KBM-7 (cell line): ENCODE measurements at places on chromosomes 1 and 21.

GRCh38 chr1:212752934-212753497 lies 38.6 kb downstream of the NSL1 start:
- DNase-seq: no peak

DNA sequence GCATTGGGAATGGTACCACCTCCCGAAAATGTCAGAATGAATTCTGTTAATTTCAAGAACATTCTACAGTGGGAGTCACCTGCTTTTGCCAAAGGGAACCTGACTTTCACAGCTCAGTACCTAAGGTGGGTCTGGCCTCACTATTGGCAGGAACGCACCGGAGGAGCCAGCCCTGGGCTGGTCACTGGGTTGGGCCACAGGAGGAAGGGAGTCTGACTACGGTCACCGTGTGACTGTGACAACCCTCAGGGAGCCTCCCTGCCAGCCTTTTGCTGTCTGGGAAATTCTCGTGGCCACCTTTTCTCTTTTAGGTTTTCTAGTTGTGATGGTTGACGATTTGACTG lies 2.2 kb downstream of the IL10RB start:
- no peak for DNase-seq

GRCh38 chr1:85308833-85309350 lies 32.5 kb upstream of the BCL10 start:
- no peak for DNase-seq

DNA sequence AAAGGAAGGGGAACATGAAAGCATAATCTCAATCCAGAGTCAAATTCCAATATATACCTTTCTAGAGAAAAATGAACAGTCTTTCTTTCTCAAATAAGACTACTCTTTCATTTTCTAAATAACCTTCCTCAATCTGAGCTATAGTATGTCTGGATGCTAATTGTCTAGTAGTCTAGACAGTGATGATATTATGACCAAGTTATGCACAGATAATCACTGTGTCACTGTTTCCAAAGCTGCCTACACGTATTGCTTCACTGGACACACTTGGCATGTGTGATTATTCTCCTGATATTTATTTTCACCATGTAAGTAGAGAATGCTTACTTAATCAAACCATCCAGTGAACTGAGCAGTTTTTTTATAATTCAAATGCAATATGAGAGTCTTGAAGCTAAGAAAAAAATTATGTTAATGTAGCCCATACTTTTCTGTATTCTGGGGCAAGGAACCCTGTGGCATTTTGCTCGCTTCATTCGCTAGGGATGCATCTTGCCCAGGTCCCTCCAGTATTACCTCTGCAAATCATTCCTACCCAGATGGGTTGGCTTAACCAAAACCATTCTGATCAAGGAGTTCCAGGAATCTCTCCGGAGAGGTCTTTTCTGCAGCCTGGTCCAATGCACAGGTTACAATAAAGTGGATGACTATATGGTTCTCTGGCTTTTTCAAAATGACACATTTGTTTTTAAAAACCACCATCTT lies 303.1 kb upstream of the RUNX1 start:
- DNase-seq: no peak

DNA sequence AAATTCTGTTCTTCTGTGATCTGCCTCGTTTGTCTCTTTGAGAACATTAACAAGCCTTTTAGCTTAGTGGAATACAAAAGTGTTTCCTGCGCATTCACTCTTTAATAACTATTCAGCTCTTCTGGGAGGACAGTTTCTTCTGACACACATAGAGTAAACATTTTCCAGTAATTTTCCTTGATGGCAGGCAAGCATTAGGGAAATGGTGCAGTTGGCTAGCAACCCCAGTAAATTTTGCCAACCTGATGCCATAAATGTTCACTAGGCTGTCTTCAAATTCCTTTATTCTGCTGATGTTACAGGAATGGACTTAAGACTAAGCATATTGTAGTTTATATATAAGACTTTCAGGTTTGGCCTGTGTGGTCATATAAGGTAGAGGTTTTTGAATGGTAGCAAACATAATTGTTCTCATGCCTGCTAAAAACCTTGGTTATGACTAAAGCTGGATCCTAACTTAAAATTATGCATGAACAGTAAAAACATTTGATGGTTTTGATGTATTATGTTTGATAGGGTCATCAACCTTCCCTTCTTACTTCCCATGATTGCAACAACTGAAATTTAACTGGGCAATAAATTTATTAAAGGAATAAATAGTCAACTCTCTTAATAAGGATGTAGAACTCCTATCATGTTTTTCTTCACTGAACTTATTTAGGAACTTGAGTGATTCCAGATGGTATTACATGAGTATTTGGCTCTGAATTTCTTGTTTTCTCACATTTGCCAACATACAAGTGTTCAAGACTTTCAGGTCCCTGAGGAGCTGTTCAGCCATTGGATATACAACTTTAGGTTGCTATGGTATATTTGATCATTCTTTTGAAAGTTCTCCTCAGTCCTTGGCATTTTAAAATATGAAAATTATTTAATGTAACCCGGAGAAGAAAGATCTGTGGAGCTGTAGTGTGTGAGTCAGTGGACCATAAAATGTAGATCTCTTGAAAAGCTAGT lies 223.4 kb downstream of the FMN2 start:
- no peak for DNase-seq

DNA sequence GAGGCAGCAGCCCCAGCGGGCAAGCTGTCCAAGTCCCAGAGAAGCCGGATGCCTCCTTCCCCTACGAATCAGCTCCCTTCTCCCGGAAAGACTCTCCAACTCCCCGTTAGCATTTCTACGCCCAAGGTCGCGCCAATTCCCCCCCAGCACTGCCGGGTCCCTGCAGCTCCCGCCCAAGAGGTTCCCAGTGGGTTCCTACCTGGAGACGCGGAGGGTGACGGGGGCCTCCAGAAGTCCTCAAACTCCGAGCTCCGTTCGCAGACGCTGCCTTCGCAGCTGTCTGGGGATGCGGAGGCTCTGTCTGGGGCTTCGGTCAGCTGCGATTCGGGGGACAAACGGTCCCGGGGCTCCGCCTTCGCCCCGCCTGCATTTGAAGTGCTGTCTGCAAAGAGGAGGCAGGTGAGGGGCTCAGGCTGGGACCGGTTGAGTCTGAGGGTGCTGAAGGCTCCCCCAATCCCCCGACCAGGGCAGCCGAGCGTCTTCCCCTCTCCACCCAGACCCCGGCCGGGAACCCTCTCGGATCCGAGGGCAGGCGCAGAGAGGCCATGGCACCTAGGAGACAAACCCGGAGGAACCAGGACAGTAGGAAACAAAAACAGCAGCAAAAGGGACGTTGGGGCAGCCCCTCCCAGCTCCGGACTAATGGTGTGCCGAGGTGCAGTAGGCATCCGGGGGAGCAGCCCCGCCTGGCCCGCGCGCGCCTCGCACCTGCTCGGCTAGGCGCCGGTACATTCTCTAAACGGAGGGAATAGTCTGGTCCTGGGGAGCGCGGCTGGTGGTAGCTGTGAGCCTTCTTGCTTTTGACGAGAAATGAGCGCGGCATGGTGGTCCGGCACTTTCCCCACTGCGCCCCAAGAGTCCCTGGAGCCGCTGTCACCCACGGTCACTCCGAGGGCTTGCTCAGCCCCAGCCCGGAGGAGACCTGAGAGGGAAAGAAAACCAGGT lies 3.8 kb downstream of the GFI1 start:
- peak; percentile 29 for DNase-seq

DNA sequence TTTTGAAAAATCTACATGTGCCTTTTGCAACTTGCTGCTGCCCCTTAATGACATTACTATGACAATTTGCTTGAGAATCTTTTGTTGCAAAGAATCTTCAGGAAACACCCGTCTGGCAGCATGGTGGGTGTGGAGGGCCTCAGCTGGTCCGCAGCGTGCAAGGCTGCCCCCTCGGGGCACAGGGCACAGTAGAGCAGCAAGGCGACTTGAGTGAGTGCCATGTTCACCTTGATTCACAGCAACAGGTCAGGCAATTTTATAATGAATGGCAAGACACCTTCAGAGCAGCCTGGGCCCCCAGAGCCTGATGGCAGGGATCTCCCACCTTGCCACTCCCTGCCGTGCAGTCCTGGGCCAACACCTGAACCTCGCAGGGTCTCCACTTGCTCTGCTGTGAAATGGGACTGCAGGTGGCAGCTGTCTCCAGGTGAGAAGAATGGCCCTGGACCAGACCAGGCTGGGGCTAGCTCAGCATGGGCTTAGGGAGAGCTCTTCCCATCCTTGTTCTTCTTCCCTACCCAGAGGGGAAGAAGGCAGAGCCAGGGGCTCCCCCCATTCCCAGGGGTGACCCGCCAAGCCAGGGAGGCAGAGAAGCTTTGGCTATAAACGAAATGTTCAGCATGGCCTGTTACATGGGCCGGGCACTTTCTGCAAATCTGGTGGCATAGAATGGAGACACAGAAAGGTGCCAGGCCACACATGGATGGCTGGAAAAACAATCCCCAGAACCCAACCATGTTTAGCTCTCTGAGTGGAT lies 34.5 kb upstream of the ACTRT2 start:
- DNase-seq: no peak

DNA sequence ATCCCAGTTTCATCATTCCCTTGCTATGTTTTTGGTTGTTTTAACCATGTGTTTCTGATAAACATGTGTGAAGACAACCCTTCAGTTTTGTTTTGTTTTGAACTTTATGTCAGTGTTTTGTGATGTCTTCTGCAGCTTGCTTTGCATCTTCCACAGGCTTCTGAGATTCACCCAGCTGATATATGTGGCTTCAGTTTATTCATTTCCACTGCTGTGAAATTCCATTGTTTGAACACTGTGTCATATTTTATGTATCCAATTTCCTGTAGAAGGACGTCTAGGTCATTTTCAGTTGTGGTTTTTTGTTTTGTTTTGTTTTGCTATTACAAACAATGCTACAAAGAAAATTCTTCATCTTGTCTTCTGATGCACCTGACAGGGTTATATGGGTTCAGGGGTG lies 27.2 kb upstream of the SLC26A9 start:
- DNase-seq: no peak

DNA sequence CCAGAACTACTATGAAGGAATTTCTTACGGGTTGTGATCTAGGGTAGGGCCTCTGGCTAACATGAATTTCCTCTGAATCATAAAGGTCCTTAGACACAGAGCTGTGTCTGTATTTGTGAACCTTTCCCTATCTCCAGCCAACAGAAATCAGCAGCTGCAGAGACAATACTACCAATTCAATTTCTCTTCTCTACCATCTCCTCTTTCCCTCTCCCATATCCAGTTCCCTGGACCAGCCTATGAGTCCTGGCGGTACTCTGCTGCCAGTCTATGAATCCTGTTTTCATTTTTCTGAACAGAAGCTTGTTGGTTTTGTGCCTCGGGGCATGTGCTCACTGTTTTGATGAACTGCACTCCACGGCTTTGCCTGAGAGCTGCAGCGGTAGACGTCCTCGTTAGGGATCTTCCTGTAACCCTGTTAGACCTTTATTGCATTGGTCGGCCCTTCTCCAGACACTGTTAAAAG lies 458.0 kb upstream of the VAMP3 start:
- no peak for DNase-seq

DNA sequence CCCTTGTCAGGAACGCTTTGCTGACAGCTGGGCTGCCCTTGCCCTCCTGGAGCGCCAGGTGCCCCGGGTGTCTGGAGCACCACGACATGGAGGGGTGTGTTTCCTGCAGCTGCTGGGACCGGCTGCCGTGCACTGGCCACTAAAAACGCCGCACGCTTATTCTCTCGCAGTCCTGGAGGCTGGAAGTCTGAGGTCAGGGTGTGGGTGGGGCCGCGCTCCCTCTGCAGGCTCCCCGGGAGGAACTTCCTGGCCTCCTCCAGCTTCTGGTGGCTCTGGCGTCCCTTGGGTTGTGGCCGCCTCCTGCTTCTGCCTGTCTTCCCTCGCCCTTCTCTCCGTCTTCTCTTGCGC lies 28.0 kb upstream of the PLCH2 start:
- no peak for DNase-seq

DNA sequence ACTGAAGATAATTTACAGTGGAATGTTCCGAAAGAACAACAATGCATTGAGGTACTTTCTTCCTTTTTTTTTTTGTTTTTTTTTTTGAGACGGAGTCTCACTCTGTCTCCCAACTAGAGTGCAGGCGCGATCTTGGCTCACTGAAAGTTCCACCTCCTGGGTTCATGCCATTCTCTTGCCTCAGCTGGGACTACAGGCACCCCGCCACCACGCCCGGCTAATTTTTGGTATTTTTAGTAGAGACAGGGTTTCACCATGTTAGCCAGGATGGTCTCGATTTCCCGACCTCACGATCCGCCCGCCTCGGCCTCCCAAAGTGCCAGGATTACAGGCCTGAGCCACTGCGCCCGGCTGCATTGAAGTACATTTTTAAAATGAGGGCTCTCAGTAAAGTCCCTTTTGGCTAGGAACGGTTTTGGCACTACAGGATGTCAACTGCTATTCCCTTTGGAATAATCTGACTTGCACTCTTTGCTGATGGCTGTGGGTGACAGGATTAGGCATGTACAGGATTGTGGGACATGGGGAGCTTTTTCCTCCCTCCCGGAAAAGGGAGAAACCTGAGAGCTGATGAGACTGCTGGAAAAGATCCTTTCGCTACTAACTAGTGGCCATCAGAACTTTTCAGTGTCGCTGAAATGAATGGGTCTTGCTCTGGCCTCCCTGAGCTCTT lies 56.9 kb upstream of the EDEM3 start:
- DNase-seq: no peak

DNA sequence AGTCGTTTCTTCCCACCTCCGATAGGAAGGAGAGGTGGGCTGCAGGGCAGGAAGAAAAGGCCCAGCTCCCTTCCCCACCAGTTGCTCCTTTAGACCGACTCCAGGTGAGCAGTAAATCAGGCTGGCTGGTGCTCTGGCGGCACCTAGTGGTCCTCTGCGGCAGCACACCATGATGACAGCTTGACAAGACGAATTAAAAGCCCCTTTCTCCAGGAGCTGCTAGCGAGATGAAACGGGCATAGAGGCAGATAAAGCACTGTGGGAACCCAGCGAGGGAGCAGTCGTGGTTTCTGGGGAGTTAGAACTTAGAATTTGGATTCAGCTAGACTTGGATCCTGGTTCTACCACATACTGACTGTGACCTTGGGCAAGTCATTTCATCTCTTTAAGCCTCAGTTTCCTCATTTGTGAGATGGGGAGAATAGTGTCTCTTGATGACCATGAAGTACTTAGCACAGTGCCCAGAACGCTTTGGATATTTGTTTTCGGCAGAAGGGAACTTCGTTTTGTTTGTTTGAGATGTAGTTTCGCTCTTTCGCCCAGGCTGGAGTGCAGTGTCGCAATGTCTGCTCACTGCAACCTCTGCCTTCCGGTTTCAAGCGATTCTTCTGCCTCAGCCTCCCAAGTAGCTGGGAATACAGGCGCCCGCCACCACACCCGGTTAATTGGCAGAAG lies 21.8 kb upstream of the COL9A2 start:
- peak; percentile 94 for DNase-seq

GRCh38 chr1:92851729-92852128 lies 19.9 kb downstream of the RPL5 start:
- DNase-seq: no peak

- no peak for DNase-seq
Observed at GRCh38 chr1:63887809-63888208, 114.0 kb downstream of the ROR1 start.

GRCh38 chr1:63099188-63099587 lies 223.2 kb upstream of the FOXD3 start:
- no peak for DNase-seq

- DNase-seq: no peak
Observed at GRCh38 chr1:67103548-67103947, 31.2 kb downstream of the C1orf141 start.

GRCh38 chr1:145983206-145983675 lies 13.1 kb downstream of the TXNIP start:
- no peak for DNase-seq
